ENCODE measurements at places on chromosomes 5 and 9.

DNA sequence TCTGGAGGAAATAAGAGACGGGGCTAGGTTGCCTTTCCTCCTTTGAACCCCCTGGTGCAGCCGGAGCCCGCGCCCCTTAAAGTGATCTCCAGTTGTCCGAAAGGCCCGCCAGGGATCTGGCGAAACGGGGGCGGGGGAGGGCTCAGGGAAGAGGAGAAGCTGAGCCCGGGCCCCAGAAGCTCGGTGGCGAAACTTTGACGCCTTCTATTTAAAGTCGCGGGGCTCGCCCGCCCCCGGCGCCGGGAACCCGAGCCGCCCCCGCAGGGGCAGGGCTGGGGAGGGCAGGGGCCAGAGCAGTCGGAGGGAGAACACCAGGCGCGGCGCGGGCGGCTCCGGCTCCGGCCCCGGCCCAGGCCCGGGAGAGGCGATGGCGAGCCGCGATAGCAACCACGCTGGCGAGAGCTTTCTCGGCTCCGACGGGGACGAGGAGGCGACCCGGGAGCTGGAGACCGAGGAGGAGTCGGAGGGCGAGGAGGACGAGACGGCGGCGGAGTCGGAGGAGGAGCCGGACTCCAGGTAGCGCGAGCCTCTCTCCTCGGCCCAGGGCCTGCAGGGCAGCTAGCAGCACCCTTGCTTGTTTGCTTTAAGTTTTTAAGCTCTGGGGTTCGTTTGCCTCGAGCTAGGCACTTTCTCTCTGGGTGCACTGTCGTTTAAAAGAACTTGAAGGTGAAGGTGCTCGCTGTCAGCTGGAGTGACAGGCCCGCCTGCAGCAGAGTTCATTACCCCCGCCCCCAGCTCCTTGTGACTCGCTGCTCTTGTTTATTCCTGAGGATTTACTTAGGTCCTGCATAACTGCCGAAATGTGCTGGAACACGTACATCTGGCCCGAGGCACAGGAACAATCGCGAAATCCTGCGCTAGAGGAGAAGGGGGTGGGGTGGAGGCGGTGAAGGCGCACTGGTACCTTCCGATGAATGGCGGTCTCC, at the start of gene CMYA5:
Gene CMYA5 (plus strand): TSS at position 296 of the 926 bp plus-strand sequence. CDS start 72 bp downstream, at position 368.
- no peak for DNase-seq

DNA sequence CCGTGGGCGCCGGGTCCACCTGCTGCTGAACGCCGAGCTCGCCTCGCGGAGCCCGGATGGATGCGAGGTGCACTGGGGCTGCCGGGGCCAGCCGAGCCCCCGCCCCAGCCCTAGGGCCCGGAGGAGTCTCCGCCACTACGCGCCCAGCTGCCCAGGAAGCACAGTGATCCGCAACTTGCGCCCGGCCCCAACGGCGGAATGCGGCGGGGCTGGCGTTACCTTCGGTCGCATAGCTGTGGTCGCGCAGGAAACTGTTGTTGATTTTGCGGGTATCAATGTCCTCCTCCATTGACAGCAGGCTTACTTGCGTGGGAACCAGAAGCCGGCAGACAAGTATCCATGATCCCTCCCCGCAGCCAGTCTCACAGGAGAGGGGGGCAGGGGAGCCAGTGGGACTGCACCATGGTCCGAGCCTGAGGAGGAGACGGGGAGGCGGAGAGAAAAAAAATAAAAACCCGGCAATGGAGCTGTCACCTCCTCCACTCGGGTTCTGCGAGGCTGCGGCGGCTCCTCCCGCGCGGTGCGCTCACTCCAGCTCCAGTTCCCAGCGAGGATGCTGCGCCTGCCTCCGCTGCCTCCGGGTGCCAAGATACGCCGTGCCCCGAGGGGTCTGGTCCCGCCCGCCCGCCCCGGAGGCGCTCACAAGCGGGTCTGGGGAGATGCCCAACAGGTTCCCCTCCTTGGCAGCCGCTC, 628 bp downstream of the PPP2R2B start:
- DNase-seq, result no peak

DNA sequence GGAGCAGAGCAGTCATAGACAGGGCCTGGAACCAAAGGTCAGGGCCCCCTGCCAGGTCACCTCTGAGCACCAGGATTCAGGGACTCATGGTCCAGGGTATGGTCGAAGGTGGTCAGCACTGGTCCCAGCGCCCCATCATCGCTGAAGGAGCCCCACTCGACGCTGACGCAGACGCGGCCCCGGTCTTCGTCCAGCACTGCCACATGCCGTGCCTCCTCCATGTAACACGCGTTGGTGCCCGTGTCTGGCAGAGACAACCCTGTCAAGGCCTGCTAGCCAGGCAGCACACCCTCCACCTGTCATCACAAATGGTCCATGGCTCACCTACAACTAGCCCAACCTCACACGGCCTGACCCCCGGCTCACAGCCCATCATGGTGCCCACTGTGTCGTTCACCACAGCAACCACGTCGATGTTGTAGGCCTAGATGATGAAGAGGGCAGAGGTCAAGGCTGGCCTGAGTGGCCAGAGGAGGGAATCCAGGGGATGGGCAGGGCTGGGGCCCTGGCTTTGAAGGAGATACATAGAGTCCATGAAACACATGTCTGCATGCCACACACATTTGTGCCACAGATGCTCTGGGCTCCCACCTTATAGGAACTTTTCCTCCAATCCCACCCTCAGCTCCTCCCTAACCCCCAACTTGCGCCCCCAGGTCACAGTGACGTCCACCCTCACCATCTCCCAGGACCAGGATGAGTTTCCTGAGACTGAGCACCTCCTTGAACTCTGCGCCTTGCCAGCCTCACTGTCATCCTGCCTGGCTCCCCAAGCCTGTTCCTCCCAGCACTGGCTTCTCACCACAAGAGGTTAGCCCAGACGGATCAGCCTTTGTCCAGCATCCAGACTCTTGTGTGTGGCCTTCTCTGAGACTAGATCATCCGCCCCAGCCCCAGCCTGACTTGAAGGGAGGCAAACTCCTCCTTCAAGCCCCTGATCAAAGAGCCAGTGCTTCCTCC, 9.5 kb downstream of the HK3 start:
- DNase-seq, result no peak

GRCh38 chr9:130745829-130746228, 52.2 kb downstream of the EXOSC2 start:
- DNase-seq, result no peak

DNA sequence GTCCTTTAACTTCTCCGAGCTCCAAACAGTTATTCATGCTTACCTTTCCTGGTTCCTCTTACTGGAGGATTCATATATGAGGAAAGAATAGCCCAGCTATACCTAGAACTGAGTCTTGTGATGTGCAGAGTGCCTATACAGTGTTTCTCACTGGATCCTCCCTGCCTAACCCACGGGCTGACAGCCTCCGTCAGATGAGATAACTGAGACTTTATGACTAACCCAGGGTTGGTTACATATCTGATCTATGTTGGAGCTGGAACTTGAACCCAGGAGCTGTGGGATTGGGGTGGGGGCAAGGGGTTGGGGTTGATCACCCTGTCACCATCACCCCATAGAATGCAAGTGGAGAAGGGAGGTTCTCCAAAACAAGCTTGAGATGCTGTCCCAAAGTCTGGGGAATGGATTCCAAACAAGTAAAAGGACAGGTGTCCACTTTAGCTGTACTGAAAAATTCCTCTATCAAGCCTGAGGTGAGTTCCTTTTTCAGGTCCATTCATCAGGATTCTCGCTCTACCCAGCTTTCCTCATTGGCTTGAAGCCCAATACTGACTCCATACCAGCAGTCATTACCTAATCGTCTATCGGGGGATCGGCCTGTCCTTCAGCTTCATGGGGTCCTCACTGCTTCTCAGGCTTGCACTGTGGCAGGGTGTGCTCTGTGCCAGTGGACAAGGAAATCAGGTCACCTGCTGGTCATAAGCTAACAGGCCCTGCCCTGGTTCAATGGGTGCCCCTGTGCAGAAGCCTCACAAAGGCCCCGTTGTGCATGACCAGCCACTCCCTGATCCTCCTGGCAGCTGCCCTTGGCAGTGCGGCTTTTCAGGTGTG, 100.6 kb downstream of the ARHGAP26 start:
- no peak for DNase-seq

- no peak for DNase-seq
Measured at GRCh38 chr5:27502236-27502635, 463.9 kb upstream of the CDH9 start.

DNA sequence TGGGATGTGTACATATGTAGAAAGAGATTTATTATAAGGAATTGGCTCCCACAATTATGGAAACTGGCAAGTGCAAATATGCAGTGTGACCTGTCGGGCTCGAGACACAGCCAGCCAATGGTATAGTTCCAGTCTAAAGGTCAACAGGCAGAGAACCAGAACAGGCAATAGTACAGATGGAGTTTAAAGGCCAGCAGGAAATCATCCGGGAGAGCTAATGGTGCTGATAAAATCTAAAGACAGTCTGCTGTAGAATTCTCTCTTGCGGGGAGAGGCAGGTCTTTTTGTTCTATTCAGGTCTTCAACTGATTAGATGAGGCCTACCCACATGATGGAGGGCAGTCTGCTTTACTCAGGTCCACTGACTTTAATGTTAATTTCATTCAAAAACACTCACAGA, 21.8 kb downstream of the ANKRD31 start:
- DNase-seq, result no peak

DNA sequence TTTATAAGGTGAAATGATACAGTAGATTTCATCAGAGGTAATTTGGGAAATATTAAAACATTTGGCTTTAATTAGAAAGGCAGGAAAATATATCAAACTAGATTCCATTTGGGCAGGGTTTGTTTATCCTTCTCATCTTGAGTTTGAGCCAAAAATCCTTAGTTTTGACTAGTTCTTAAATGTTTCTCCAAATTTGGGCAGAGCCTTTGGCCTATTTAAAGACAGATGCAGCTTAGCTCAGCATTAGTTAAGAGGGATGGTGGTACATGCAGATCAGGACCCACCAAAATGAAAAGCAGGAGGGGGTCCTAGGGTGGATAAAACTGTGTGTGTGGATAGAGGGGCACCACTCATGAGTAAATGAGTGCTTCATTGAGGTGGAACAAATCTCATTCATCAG, 20.3 kb upstream of the ARRDC3 start:
- DNase-seq, result no peak

DNA sequence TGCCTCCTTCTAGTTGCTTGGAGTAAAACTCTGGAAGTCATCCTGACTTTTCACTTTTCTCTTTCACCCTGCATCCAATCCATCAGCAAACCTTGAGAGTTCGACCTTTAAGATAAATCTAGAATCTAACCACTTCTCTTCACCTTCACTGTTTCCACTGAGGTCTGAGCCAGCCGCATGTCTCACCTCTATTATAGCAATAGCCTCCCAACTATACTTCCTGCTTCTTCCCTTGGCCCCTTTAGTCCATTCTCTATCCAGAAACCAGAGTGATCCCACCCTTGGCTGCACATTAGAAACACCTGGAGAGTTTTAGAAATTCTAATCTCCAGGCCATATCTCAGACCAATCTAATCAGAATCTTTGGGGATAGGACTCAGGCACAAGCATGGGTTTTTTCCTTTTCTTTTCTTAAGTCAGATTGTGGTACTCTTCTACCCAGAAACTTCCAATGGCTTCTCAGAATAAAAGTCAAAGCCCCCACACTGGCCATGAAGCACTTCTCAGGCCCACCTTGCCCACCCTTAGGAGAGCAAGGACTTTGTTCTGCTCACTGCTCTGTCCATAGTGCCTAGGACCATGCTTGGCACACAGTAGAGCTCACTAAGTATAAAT, 33.1 kb downstream of the MFAP3 start:
- DNase-seq, result no peak

DNA sequence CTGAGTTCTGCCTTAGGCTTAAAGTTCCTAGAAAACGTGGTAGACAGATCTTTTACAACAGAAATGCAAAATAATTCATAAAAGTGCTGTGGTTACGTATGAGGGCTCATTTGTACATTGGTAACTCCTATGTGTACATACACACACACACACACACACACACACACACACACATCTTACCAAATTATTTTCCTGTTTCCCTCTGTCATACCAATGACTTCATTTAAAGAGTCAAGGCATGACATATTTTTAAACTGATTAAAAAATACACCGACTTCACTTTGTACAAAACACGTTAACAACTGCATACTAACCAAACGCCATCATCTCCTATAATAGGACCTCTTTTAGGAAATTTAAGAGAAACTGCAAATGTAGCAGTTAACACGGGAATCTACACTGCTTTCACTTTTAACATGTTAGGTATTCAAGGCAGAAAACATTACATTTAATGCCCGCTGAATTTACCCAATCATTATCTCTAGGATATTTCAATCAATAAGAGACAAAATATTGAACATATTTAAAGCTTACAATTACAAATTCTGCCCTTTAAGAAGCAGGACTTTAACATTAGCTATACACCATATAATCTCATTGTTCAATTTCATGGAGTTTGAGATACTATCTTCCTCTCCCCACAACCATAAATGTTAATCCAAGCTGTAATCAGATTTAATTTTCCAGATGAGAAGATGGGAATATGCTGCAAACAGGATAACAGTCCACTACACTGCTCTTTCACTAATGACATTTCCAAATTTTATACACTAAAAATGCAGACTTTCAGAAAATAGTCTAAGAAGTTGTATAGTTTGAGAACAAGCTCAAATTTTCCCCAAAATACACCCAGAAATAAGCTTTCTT, 133.1 kb downstream of the DENND1A start:
- no peak for DNase-seq

- no peak for DNase-seq
Measured at GRCh38 chr5:149448831-149449714, 70.0 kb upstream of the IL17B start.

DNA sequence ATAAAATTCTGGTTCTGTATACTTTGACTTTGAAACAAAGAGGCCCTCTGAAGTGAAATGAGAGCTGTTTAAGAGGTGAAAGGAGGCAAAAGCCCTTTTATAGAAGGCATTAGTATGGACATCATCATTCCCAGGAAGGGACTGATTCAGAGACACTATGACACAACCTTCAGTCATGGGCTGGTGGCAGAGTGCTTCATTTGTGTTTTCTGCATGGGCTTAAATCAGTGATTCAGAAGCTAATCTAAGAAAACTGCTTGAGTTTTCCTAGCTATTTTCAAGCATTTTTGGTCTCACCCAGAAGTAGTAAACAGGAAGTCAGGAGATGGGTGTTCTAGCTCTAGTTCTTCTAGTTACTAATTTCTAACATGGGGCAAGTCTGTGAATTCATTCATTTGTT, 288.9 kb downstream of the TRPM3 start:
- DNase-seq, result no peak

GRCh38 chr9:2496934-2497333, 124.7 kb upstream of the VLDLR start:
- DNase-seq, result no peak

DNA sequence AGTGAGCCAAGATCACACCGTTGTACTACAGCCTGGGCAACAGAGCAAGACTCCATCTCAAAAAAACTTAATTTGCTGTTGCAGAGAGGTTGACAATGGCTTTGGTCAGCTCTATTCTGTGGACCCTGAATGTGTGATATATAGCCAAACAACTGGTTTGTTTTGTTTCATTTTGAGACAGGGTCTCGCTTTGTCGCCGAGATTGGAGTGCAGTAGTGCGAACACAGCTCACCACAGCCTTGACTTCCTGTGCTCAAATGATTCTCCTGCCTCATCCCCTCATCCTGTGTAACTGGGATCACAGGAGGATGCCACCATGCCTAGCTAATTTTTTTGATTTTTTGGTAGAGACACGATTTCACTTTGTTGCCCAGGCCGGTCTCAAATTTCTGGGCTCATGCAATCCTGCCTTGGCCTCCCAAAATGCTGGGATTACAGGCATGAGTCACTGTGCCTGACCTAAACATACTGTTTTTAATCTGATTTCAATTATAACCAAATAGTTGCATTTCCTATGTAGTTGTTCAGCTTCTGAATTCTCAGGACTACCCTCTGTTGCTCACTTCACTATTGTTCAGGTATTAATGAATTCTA, 9.8 kb downstream of the RNF183 start:
- no peak for DNase-seq

- DNase-seq, result no peak
Measured at GRCh38 chr9:134174073-134174449, 9.7 kb upstream of the RNU6ATAC start.

Data from activated CD8-positive, alpha-beta memory T cell treated with anti-CD3 and anti-CD28 coated beads for 1 hour (primary cell).